ENCODE measurements at places on chromosomes 5 and 9.

- DNase-seq: no peak
Measured at GRCh38 chr5:123298335-123299030, 124.7 kb downstream of the CEP120 start.

DNA sequence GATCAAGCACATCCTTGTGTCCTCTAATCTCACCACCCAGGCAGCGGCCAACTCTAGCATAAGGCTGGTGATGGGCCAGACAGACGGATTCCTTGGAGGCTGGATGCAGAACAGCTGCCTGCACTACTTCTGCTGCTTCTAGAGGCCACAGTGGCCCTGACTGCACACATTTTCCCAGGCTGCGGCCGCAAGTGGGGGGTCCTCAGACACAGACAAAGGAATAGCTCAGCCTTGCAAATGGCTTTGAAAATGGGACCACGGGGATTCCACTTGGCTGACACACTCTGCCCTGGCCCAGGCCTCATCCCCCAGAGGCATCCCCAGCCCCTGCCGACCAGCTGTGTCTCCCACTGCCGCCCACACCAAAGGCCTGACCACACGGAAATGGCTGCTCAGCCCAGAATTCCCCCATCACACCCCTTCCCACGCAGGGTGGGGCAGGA is 540.8 kb downstream of the BNC2 start:
- no peak for DNase-seq

DNA sequence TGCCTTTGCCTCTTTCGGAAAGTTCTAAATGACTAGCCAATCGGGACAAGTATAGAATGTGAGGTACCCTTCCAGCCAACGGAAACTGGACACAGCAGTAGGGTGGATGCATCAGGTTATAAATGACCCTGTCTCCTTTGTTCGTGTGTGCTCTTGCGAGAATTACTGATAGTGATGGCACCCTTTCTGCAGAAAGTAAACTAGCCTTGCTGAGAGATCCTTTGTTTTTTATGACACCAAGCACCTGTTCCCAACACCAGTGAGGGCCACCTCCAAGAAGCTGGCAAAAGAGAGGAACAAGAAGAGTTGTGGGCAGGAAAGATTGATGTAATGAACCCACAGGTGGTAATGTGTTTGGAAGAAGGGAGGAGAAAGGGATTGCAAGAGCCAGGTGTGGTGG is 42.8 kb upstream of the FABP6 start:
- no peak for DNase-seq

DNA sequence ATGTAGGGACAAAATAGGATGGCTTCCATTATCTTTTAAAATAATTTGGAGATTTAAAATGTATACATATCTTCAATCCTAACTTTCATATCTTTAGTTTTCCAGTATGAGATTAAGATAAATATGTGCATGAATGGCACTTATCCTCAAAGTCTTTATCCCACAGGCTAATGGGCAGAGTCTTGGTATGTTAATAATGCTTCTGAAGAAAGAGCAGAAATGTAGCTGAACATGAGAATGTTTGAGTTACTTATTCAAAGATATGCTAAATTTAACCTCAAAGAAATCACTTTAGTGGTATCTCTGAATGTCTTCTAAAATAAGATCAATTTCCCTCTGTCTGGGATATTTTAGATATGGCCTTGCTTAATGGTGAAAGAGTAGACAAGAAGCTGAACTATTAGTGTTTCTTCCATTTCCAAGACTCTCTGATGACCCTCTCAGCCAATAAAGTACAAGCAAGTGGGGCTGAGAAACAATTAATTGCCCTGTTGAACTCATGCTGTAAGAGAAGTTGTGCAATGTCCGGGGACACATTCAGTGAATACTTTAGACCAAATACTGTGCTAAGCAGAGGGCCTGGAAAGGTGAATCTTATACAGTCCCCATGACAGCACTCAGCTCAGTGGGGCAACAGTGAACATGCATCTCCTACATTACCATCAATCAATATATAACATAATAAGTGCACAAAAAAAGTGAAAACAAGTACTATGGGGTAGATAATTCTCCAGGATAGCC is 50.0 kb upstream of the ADAMTSL1 start:
- no peak for DNase-seq

DNA sequence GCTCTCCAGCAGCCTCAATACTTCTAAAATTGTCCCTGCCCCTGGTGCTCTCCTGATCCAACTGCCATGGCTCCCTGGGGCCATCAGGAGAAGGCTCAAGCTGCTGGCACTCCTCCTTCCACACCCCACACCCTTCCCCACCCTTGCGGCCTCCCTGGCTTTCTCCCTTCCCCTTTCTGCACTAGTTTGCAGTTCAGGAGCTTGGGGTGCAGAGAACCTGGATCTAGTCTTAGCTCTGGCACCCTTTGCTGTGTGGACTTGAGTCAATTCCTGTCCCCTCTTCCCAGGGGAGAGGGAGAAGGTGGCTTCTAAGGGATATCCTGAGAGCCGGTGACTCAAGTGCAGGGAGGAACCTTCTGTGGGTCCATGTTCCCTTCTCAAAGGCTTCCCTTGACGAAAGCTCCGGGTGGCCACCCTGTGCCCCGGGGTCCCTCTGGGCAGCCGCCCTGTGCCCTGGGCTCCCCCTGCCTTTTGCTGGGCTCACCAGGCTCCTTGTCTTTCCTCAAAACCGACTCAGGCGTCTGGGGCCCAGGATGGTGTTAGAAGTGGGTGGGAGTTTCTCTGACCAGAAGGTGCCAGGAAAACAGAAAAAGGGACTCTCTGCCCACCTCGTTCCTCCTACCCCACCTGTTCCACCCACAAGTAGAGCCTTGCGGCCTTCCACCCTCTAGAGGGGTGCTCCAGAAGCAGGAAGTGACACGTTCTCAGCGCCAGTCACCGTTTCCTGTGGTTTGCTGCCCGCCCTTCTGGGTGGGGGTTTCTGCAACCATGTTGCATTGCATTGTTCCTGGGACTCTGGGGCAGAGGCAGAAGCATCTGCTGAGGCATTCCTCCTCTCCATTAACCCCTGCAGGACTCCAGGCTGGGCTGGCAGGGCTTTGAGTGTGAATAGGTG is 15.0 kb downstream of the GLIPR2 start:
- DNase-seq: no peak

DNA sequence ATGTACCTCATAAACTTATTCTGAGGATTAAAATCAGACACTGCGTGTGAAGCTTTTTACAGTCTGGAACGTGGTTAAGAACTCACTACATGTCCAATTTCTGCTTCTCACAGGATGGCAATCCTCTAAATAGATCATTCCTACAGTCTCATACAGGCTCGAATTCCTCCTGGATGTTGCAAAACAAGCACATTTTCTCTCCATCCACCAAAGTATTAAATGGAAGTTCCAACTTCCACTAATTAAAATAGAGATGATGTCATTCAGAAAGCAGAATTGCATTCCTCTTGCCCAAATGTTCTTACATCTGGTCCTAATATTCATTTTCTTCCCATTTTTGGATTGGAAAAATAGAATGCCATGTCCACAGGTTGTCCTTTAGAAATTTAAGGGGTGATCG is 145.5 kb upstream of the PCA3 start:
- no peak for DNase-seq

DNA sequence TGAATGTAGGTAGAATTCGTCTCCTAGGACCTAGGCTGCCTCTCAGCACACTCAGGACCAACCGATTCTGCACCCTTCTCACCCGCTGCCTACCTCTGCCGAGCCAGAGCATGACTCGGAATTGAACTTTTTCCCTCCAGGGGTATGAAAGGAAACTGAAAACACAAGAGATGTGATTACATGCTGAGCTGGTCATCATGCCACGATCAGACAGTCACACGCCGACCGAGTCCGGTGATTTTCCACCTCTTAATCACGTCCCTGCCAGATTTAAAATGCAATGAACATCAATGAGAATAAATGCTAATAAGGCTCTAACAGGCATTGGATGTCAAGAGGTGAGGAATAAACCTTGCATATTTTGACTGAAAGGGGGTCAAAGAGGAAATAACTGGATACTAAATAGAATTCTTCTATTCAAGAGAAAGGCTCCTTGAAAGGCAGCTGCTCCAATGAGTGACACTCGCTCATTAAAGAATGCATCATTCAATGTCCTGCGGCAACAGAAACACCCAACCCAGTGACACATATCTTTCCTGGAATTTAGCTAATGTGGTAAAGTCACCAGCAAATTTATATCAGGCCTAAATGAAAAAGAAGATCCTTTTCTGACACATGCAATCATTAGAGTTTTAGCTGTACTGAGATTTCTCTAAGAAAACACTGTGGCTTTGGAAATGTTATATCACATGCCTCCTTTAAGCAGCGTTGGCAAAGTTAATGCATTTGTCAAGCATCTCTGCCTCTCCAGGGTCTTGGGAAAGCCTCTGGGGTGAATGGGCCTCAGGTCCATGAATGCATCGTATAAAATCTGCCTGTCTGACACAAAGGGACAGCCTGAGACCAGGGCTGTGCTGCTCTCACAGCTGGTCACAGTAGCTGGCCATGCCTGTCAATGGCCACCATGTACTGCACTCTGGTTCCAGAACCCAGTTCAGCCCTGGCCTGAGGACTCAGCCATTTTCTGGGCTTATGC is 128.7 kb downstream of the SPOCK1 start:
- no peak for DNase-seq

All from progenitor cell of endocrine pancreas (in vitro differentiated cells).